ENCODE measurements at places on chromosomes 13 and 19.

DNA sequence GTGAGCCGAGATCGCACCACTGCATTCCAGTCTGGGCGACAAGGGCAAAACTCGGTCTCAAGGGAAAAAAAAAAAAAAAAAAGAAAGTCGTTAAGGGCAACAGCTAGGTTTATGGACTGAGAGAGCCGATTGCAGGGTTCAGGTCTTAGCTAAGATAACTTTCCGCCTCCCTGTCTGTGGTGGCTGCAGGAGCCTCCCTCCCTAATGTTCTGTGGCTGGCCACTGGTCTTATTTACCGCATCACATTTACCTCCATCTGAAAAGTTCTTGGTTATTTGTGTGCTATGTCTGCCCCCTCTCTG is 722 bp upstream of the CRTC1 start:
- DNase-seq: no peak

DNA sequence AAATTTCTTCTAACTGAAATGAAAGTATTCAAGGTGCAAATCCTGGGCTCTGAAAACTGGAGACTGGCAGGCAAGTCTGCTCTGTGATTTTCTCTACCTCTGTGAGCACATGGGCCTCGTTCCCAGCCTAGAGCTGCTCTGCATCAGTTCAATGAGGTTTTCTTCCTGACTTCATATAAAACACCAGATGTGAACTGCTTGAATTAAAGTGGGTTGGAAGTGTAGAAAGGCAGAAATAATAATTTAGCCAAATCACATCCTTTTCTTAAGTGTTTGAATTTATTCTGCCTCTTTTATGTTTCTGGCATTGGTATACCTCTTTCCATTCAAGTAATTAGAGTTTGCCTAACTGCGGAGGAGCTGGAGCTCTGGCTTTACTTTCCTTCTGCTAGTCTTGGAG is 540.8 kb downstream of the OLFM4 start:
- DNase-seq: no peak

DNA sequence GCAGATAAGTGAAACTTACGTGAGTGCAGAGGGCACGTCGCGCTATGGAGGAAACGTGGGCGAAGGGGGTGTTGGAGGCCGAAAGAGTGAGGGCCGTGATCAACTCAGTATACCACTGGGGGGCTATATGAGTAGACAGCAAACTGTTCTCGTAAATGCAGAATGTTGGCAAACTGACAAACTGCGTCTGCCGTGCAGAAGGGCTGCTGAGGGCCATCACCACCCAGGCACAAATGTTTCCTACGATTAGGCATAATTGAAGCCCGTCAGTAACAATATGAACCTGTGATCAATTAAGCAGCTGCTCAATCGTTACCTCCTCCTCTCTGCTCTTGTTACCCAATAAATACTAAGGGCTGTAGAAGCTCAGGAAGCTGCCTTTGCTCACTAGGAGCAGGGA is 17.3 kb upstream of the MADCAM1 start:
- DNase-seq: no peak

DNA sequence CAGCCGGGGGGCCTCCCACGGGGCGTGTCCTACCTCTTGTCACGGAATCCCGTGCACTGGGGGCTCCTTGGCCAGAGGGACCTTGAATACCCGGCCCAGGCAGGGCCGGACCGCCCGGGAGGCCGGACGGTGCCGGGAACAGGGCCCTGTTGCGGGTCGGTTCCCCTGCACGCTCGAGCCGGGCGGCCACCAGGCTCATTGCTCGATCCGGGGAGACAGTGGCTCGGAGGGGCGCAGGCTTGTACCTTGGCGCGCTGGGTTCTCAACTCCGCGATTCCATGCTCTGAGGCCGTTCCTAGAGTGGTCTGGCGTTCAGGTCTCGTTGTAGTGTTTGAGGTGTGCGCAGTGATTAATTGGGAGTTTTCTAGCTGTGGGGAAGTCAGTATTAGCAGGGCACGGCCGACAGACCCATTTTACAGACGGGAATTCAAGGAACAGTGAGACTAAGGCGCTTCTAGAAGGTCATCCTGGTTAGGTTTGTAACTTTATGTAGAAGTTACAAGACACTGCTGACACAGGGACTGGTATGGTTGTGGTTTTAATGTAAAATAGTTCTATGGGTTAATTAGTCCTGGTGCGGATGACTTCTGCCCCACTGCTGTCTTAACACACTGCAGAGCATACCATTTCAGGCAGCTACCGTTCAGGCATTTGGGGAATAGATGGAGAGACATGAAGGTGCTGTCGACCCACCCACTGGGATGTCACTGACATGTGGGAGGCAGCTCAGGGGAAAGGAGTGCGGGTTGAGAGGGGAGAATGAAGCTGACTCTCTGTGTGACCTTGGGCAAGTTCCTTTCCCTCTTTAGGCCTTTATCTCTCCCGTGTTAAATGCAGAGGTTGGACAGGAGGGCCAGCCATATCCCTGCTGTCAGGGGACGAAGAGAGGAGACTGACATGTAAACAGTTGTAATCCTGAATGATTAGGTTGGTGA is 592 bp downstream of the CLPTM1 start:
- no peak for DNase-seq

DNA sequence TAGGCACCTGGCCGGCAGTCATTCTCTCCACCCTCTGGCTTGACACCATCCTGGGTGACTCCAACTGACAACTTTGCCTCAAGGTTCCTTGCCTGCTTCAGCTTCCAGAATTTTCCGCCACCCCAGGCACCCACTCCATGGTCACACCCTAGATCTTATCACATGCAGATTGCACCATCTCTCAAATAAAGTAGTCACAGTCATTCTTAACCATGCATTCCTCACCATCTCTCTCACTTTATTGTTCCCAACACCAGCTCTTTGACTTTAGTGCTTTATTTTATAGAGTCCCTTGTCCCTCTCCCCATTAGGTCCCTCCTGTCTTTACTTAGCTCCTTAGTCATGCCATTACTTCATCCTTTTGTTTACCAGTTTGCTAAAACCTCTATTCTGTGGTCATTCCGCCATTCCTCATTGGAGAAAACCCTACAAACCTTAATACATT is 351.7 kb downstream of the SPRY2 start:
- DNase-seq: no peak

GRCh38 chr13:27573265-27573664 is 47.1 kb downstream of the LNX2 start:
- DNase-seq: no peak

DNA sequence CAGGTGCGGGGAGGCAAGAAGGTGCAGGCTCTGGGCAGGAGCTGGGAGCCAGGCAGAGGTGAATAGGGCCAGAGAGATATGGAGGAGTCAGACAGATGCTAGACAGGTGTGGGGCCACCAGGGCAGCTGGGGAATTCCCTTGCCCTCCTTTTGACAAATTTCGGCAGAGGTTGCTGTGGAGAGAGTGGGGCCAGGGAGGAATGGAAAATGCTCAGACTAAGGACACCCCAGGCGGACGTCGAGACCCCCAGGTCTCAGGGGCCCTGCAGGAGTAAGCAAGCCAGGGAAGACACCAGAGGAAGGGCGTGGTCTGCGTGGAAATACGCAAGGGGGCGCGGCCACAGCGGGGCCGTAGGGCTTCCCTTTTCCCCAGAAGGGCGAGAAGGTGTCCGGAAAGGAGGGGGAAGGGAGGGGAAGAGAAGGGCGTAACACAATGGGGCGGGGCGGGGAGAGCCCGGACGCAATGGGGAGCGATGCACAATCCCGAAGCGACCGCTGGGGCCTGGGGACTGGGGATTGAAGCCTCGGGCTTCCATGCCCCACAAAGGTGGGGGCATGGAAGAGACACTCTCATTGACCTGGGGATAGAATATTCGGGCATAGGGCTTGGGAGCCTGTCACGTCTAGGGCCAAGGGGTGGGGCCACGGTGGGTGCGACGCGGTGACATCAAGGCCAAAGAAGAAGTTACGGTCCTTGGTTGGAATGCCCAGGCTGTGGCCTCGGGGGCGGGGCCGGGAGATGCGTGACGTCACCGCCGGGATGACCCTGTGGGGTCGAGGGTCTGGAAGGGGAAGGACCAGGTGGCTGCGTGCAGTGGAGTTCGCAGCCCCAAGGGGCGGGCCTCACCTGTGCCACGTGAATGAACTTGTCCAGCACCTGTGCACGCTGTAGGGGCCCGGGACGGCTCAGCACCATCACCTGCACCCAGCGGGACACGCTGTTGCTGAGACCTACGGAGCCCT is 8.2 kb downstream of the RASGRP4 start:
- DNase-seq: peak; percentile 41

- no peak for DNase-seq
Observed at GRCh38 chr19:392375-392970, 16.5 kb downstream of the C2CD4C start.

DNA sequence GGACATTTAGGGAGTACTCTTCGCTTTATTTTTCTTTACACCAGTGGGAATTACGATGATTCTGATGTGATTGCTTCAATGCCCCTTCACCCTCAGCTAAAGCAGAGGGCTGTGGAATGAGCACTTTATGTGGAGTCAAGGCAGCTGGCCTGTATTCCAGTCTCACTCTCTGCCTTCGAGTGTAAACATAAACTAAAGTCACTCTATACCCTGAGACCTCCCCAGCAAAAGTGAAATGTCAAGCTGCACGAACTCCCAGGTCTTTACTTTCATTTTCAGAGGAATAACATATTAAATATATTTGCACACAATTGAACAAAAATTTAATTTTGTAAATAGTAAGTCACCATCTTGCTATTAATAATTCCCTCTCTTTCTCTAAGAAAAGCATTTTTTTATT is 557.1 kb downstream of the DACH1 start:
- DNase-seq: no peak

DNA sequence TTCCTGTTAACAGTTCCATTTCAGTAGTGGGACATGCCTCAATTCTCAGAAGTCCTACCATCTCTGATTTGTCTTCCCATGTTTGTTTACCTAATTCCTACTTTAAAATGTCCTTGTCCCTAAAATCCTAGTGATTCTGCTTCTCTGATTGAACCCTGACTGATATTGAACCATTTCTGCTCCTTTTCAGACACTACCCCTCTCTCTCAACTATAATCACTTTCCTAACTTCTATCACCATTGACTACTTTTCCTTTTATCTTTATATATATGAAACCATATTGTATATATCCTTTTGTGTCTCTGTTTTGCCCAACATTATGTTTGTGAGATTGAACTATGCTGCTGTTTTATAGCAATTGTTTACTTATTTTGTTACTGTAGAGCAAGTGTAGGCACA is 15.6 kb upstream of the ZNF227 start:
- no peak for DNase-seq

GRCh38 chr13:32107474-32107873 is 75.9 kb downstream of the FRY start:
- no peak for DNase-seq

- no peak for DNase-seq
Observed at GRCh38 chr13:80814541-80814940, 473.6 kb upstream of the SPRY2 start.

GRCh38 chr13:31056644-31057271 is 104.9 kb downstream of the HSPH1 start:
- DNase-seq: no peak

- no peak for DNase-seq
Observed at GRCh38 chr13:79642596-79642995, 161.6 kb downstream of the NDFIP2 start.

GRCh38 chr13:65959305-65959704 is 1270.8 kb downstream of the PCDH9 start:
- DNase-seq: no peak

DNA sequence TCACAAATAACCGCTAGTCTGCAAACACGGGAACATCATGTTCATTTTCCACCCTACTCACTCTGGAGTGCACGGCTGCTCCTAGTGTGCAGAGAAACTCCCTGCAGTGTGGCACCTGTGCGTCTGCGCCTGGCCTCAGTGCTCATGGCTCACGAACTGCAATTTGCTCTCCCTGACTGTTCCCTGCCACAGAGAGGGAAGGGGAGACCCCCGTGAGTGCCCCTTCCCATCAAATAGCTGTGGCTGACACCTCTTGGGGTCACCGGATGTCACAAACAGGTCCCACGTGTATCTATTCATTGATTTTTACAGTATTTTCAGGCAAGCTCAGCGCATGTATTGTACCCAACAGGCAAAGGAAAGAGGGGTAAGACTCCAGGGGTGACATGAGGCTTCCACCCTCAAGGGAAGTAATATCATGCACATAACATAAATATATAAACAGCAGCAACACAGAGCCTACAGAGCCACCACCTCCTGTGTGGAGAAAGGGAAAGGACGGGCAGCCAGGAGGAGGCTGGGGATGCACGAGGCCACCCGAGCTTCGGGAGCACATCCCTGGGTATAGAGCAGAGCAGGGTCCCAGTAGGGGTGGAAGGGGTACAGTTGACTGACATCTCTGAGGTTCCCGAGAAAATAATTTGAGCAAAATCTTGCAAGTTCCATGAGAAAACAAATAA is 140.3 kb upstream of the SOX1 start:
- DNase-seq: no peak

- DNase-seq: no peak
Observed at GRCh38 chr13:106415971-106416370, 119.5 kb downstream of the EFNB2 start.

DNA sequence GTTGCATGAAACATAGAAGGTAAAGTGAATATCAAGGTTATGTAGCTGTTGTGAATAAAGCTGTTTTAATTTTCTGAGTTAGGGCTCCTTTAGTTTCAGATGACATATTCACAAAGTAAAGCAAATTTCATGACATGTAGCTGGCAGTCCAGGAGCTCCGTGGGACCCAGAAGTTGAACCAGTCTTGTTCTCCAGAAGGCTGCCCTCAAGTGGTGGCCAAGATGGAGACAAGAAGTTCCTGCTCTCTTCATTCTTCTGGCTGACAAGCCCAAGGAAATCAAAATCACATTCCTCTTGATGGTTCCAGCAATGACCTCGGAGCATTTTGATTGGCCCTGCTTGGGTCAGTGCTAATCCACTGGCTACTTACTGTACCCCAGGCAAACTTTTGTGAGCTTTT is 128.7 kb downstream of the LIG4 start:
- no peak for DNase-seq

- DNase-seq: no peak
Observed at GRCh38 chr13:107324416-107325204, 756.7 kb upstream of the ARGLU1 start.

GRCh38 chr13:34431827-34432581 is 510.1 kb upstream of the NBEA start:
- no peak for DNase-seq

GRCh38 chr19:24099829-24100228 is 12.8 kb downstream of the ZNF254 start:
- no peak for DNase-seq

GRCh38 chr19:34075661-34076091 is 96.6 kb upstream of the LSM14A start:
- DNase-seq: no peak

- DNase-seq: no peak
Observed at GRCh38 chr19:54124393-54124792, 8.8 kb downstream of the PRPF31 start.

DNA sequence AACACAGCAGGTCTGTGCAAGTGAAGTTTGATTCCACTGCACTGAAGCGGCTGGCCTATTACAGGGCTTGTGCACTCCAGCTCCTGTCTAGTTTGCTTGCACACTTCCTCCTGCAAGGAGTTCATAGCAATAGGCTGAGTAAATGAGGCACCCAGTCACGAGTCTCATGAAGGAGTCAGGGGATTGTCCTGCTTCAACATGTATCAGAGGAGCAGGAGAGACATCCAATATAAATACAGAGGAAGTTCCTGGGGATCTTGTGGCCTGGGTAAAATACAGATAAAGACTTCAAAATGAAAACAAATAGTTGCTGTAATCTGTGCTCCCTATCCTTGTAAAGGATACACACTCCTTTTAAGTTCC is 259.9 kb downstream of the SLITRK1 start:
- no peak for DNase-seq

Measured in thyroid gland (tissue), 4 donors.